ENCODE measurements at places on chromosomes 7 and 10. TPM values are rescaled to one million over a fixed set of nuclear protein-coding genes. Genes with fewer than 3 reads are reported as not detected.

DNA sequence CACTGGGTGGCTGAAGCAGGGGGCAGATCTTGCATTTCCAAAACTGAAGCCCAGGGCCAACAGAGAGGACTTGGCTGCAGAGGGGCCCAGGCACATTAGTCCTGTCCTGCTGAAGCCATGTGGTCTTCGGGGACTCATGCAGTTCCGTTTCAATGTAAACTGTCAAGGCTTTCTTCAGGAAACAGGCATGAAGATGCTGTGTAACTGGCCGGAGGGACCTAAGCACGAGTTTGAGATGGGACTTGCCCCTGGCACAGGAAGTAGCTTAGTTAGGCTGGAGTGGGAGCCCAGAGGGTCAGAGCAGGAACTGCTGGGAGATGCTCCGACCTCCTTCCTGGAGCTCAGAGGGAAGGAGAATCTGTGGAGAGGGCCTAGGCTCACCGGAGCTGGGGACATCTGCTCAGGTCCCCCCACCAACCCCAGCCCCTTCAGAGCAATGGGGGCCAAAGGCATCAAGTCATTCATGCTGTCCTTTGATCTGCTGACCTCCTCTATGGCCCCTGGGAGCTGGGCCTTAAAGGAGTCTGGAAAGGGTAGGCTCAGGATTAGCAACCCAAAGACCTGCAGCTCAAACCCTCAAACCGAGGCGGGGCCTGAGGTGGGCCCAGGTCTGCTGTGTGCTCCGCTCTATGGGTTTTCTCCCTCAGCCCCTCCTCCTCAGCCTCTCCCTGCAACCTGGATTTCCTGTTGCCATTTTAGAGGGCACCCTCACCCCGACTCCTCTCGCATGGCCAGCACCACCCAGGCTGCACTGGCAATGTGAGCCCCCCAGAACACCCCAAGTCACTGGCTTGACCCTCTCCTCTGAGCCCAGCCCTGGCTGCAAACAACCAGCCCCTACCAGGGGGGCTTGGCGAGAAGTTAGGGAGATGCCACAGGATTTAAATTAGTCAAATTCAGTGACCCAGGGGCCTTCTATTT lies 4.4 kb upstream of the MNX1 start:
- DNase-seq = no peak

DNA sequence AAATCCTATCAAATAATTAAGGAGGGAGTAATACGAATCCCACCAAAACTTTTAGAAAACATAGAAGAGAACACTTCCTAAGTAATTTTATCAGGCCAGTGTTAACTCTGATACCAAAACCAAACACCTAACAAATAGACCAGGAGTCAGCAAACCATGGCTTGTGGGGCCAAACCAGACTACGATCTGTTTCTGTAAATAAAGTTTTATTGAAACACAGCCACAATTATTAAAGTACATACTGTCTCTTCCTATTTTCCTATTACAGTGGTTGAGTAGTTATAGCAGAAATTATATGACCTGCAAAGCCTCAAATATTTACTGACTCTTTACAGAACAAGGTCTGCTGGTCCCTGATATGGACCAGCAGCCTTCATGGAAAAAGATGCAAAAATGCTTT lies 73.1 kb upstream of the ELN start:
- no peak for DNase-seq

Gene TRIM50
- not detected for total RNA-seq

DNA sequence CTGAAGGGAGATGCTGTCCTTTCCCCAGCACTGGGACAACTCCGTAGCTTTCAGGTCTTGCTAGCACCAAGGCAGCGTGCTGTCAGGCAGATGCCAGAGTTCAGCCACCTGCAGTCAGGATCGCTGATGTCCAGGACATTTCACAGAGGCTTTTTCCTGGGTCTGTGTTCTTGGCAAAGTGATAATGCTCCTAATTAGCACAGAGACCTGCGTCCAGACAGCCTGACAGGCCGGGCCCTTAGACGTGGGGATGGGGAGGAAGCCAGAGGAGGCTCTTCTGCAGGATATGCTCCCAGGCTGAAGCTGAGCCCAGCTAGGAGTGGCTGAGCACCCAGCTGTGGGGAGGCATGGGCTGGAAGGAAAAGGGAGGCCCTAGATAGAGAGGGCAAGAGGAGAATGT lies 82.5 kb upstream of the TBX20 start:
- no peak for DNase-seq

DNA sequence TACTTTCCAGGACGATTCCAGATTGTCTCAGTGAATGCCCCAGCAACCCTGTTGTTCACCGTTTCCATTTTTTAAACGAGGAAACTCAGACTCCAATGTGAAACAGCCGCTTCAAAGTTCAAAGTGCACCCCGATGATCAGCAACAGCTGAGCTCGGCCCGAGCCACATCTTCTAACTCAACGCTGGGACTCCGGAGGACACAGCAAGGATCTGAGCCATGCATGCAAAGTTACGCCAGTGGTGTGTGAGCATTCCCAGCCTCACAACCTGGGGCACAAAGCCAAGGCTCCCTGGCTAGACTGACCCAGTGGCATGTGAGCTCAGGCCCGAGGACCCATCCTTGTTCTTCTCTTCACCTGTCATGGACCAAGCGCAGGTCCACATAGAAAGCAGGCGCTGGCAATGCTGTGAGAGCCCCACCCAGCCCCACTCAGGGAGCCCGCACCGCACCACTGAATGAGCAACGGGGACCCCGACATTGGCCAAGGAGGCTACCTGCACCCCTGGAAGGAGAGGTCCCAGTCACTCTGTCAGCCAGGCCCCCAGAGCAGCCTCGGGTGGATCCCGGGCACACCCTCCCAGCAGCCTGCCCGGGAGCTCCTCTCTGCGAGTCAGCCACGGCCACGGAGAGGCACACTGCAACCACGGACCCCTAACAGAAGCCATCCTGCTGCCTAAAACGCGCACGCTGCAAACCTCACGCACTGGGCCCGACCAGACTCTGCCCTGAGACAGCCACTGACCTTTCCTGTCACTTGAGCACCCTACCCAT lies 82.9 kb downstream of the MAD1L1 start:
- no peak for DNase-seq

GRCh38 chr10:72030762-72031543 lies 57.4 kb downstream of the SPOCK2 start:
- no peak for DNase-seq

GRCh38 chr7:132117636-132118035 lies 458.6 kb downstream of the PLXNA4 start:
- DNase-seq = peak; percentile 57

DNA sequence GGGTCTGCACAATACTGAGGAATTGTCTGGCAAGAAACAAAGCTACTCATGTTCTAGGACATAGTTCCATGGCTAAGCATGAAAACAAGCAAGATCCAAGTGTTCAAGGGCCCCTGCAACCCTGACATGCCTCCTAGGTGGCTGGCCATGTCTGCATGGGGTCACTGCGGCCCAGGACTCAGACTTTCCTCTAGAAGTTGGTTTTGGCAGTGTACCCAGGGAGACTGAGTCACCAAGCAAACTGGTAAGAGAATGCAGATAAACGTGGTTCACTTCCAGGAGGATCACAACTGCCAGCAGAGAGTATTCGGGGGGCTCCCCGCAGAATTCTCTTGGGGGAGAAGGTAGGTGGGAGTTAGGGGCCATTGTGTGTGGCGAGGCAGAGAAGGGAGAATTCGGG lies 7.4 kb upstream of the PFKFB3 start:
- DNase-seq = no peak

GRCh38 chr7:46168671-46169383 lies 247.8 kb upstream of the IGFBP3 start:
- DNase-seq = no peak

- DNase-seq = no peak
Observed at GRCh38 chr7:40019558-40019957, 69.5 kb downstream of the CDK13 start.

DNA sequence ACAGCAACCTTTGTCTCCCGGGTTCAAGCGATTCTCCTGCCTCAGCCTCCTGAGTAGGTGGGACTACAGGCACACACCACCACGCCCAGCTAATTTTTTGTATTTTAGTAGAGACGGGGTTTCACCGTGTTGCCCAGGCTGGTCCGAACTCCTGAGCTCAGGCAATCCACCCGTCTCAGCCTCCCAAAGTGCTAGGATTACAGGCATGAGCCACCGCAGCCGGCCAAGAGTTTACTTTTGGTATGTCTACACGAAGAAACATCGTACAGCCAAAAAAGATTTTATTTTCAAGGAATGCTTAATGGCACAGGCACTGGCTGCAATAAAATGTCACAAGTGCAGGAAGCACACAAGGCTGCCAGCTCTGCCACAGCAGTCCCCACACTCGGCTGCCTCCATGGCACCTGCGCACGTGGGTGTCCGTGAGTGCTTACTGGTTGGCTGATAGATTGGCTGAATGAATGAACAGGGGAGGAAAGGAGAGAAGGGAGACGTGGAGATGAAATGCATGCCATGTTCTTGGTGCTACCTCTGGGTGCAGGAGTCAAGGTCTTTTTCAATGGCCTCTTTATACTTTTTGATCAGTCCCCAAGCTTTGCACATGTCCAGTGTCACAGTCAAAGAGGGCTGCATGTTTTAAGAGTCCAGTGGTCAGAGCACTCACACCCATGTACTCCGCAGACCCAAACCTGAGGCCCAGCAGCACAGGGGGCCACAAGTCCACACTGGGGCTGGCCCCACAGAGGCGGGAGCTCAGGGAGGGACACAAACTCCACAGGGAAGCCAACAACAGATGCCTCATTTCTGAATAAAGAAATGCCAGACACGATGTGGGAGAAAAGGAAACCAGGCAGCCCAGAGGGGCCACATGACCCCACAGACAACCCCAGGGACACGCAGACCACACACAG lies 198.2 kb downstream of the MAD1L1 start:
- DNase-seq = peak; percentile 41

Gene GSTO2
- total RNA-seq = 0.67 TPM

DNA sequence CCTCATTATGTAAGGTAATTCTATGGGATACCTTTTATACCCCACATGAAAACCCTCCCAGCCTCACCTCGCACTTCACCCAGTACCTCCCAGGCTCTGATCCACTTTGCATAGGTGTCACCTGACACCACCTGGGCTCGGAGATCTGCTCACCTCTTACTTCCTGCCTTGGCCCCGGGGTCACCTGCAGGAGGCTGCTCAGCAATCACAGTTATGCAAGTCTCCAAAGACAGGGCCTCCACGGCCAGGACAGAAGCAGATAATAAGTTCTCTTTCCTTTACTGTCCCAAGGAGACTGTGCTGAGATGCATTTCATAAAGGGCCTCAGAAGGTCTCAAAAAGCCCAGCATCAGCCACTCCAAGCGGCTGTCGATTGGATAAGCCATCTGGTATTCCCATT lies 112.4 kb upstream of the PPP2R2D start:
- no peak for DNase-seq

DNA sequence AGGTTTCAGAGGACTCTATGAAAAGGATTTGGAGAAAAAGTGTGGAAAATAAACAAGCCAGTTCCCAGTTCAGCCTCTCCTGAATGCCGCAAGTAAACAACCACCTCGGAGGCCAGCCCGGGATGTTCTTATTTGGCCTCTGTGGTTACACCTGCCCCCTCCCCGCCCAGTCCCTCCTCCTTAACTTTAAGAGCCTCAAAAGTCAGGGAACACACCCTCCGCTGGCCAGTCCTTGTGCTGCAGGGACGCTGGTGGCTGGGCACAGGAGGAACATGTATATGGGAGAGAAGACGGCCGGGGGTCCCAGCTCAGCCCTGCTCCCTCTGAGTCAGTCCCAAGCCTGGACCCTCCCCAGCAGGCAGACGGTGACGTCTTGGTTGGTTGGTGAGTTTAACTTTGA lies 6.1 kb downstream of the CHST3 start:
- no peak for DNase-seq

DNA sequence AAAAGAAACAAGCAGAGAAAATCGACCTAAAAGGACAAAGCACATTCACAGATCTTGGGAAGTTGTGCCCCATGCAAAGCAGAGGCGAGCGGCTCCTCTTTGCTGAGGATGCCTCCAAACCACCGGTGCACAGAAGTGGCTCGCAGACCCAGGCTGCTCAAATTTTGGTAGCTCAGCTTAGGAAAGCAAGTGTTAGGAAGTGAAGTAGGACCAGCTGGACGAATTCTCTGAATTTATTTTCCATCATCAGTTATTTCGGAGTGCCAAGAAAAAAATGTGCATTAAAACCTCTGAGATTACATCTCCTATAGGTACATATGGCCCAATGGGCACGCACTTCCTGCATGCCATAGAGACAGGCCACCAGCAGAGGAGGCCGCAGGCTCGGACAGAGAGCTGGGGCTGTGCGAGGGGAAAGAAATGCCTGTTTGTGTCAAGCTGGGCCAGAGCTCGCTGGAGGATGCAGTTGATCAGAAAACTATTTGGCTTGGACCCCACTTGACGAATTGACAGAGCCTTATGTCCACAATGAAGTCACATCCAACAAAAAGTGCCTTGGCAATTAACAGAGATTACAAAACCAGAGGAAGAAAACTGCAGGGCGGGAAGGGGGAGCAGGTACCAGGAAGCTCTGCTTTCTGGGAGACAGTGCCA lies 122.3 kb upstream of the LYZL2 start:
- peak; percentile 83 for DNase-seq

Gene MSMB
- total RNA-seq = not detected

GRCh38 chr10:74786126-74786525 lies 40.3 kb upstream of the KAT6B start:
- DNase-seq = no peak

- DNase-seq = no peak
Observed at GRCh38 chr10:19332304-19332703, 283.7 kb downstream of the MALRD1 start.

Gene FBXW4
- total RNA-seq = 108 TPM

Gene PYROXD2
- 11.7 TPM for total RNA-seq

DNA sequence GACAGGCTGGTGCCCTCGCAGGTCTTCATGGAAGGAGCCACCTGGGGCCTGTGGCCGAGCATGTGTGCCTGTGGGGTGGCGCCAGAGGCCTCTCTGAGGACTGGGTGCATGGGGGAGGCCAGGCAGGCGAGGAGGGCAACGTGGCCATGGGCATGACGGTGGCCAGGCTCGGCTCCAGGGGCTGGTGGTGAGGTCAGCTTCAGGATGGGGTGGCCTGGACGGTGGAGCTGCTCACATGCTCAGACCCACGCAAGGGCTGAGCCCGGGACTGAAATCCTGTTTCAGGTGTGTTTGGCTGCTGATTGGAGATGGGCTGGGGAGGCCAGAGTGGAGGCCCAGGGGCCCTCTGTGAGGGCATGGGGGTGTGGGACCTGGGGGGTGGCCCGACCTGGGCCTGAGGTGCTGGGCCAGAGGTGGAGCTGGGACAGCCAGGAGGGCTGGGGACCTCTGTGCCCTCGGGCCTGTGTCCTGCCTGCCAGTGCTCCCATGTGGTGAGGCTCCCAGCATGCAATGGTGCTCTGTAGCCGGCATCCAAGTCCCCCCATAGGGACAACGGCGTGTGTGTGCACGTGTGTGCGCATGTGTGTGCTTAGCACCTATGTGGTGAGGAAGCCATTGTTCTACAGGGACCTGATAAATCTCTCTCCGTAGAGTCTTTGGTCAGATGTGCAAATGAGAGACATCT lies 71.1 kb downstream of the INPP5A start:
- DNase-seq = peak; percentile 71

Gene CALML5
- not detected for total RNA-seq

DNA sequence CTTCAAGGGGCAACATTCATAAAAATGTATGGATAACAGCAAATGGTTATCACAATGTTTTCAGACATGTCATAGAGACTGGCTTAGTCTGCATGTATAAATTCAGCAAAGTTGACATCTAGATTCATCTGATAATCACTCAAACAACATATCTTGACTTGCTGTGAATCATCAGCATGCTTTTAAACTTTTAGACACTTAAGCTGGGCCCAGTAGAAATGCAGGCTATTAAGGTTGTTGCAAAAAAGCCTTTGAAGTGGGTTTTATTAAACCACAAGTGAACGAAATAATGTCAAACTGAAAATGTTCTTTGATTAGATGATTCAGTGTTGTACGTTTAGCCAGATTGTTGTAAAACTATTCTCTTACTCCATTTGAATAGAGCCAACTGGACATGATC lies 759.6 kb downstream of the NXPH1 start:
- no peak for DNase-seq
